ENCODE measurements at places on chromosomes 1 and 21.

DNA sequence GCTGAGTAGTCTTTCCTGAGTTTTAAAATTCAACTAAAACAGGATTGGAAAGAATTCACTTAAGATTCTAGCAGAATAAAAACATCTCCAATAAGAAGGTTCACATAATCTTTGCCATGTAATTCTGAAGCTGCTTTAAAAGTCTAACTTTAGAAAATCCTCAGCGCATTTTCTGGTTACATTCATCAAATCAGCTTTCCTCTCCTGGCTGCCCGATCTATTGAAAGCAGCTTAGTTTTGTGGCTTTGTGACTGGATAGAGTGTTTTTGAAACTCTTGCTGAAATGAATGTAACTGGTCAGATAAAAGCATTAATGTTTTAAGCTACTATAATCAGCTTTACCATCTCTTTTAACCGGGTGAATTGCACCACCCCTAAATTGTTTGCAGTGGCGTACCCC lies 66.8 kb downstream of the DOP1B start:
- H3K27ac ChIP-seq = no peak overlapping the region
- DNase-seq = no peak
- H3K27me3 ChIP-seq = no peaks in the 10 kb centered on the region
- H3K4me3 ChIP-seq = no peak overlapping the region

- H3K4me3 ChIP-seq = no peak overlapping the region
- peak; percentile 14 for DNase-seq
- H3K36me3 ChIP-seq = no peaks in the 10 kb centered on the region
These were observed 4.4 kb downstream of the PSEN2 start for GRCh38 chr1:226874579-226875425.

DNA sequence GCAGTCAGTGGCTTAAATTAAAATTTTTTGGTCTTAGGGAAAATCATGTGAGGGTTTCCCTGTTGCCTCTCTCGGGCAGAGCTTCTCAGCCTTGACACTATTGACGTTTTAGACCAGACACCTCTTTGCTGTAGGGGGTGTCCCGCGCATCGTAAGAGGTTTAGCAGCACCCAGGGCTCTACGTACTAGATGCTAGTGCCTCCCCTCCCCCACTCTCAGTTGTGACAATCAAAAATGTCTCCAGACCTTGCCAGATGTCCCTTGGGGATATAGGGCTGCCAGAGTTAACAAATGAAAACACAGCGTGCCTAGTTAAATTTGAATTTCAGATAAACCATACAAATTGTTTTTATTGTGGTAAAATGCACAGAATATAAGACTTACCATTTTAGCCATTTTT lies 293.3 kb downstream of the DISC1 start:
- H3K27me3 ChIP-seq = no peaks in the 10 kb centered on the region
- H3K36me3 ChIP-seq = no peaks in the 10 kb centered on the region
- H3K27ac ChIP-seq = no peak overlapping the region
- H3K4me3 ChIP-seq = no peak overlapping the region
- H3K4me1 ChIP-seq = no peaks in the 10 kb centered on the region

DNA sequence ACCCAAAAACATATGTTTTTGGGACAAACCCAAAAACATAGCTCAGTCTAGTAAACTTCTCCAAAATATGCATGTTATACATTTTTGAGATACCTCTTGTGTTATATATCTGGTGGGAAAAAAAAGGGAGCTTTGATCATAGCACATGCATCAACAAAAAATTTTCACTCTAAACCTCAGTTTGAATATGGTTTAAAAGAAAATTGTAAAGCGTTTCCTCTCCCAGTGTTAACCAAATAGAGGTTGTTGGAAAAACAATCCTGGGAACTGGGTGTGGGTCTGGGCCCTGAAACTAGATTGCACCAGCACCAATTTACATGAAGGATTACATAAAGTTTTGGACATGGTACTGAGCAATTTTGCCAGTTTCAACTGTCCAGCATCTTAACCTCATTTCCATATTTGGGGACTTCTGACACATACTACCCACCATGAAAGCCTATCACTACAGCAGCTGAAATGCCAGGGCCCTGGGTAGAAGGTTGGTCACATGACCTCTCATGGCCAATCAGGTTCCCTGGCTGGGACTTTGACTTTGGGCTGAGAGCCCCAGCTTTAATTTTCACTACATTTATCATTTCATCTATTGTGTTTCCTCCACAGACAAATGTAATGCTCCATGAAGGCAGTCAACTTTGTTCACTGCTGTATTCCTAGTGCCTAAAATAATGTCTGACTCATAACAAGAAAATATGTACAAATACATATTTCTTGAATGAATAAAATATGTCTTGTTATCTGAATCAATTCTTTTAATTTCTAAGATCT lies 150.7 kb downstream of the SETD4 start:
- H3K27ac ChIP-seq = no peak overlapping the region
- H3K4me3 ChIP-seq = no peak overlapping the region
- H3K27me3 ChIP-seq = no peaks in the 10 kb centered on the region
- H3K36me3 ChIP-seq = peaks cover 9% of the 10 kb centered on the region

DNA sequence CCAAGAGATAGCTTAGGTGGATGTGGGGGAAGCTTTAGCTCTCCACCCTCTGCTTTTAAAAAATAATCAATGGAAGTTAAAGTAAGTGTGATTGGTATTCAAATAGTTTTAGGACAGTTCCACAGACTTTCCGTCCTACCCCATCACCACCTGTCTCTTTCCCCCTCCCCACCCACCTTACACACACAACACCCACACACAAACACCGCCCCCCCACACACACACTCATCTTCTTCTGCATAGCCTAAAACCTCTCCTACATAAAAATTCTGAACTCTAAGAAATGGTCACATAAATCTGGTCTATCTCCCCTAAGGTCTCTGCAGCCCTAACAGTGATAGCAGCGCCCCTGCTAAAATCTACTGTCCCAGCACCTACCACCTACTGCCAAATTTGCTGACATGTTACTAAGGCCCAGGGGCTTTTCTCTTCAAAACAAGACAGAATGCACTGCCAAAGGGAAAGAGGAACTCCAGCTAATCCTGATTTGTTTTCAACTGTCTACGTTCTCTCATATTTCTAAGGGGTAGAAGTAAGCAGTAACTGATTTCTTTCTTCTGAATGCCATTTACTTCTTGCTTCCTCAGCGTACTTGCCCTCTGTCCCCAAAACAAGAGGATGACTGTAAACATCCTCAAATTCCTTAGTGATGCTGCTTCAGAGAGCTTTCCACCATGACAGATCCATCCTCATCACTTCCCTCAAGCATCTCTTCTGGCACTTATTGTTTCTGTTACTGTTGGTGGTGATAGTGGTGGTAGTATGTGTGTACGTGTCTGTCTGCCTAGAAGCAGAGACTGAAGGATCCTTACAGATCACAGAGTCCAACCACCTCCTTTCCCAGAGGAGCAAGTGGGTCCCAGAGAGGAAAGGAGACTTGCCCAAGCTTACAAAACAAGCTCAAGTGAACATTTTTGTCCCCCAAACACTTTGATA lies 56.8 kb downstream of the LUZP1 start:
- H3K27ac ChIP-seq = no peak overlapping the region
- no peaks in the 10 kb centered on the region for H3K27me3 ChIP-seq
- H3K36me3 ChIP-seq = peaks cover 14% of the 10 kb centered on the region
- peaks cover 3% of the 10 kb centered on the region for H3K4me1 ChIP-seq
- no peak overlapping the region for H3K4me3 ChIP-seq
- no peak for DNase-seq

DNA sequence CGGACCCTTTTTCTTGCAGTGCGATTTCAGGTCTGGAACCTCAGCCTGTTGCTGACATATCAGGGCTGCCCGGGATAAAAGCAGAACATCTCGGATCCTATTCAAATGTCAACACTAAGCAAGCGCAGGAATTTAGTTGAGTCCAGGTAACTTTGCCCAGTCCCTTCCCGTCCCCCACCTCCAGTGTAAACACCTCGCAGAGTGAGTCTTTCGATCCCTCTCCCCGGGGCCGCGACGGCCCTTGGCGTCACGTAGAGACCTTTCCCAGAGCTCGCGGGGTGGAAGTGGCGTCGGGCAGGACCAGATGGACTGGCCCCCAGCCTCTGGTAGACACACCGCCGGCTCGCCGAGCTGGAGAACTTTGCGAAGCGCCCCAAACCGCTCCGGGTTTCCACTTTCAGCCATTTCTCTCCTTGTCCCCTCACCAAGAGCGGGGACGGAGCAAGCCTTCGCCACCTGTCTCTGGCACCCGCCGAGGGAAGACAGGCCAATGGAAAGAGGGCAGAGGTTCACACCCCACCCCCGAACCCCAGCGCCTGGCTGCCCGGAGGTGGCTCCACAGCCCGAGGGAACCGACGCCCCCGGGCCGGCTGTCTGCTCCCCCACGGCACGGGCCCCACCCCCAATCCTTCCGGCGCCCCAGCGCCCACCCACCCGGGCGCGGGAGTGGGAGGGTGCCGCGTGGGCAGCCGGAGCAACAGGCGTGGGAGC lies 570 bp downstream of the KCND3 start:
- peaks cover 26% of the 10 kb centered on the region for H3K27me3 ChIP-seq
- no peaks in the 10 kb centered on the region for H3K4me1 ChIP-seq
- peak; percentile 54 for DNase-seq
- H3K27ac ChIP-seq = no peak overlapping the region
- peak overlapping the region; percentile 59 for H3K4me3 ChIP-seq

GRCh38 chr1:1157914-1158710 lies 15.6 kb upstream of the TTLL10 start:
- H3K36me3 ChIP-seq = peaks cover 10% of the 10 kb centered on the region
- peak; percentile 80 for DNase-seq
- no peaks in the 10 kb centered on the region for H3K27me3 ChIP-seq
- H3K4me3 ChIP-seq = peak overlapping the region; percentile 53
- no peaks in the 10 kb centered on the region for H3K4me1 ChIP-seq

- H3K27me3 ChIP-seq = no peaks in the 10 kb centered on the region
- peaks cover 9% of the 10 kb centered on the region for H3K36me3 ChIP-seq
- peak overlapping the region; percentile 71 for H3K4me3 ChIP-seq
- no peak overlapping the region for H3K27ac ChIP-seq
- DNase-seq = no peak
- no peaks in the 10 kb centered on the region for H3K4me1 ChIP-seq
These were observed 978 bp downstream of the PRDM15 start for GRCh38 chr21:41877901-41878830.

GRCh38 chr1:223771814-223772770 lies 59.8 kb downstream of the CAPN2 start:
- no peaks in the 10 kb centered on the region for H3K4me1 ChIP-seq
- peak; percentile 71 for DNase-seq
- H3K27ac ChIP-seq = peak overlapping the region; percentile 58
- H3K4me3 ChIP-seq = no peak overlapping the region

- DNase-seq = peak; percentile 64
- no peak overlapping the region for H3K27ac ChIP-seq
- H3K36me3 ChIP-seq = peaks cover 6% of the 10 kb centered on the region
- H3K4me3 ChIP-seq = peak overlapping the region; percentile 72
These were observed 689 bp upstream of the GPR137B start for GRCh38 chr1:236141447-236142252.

GRCh38 chr1:4851385-4852065 lies 197.1 kb downstream of the AJAP1 start:
- DNase-seq = no peak
- H3K36me3 ChIP-seq = 0 out of 2 replicates have a peak, but pooled peaks cover 4% of the 10 kb centered on the region
- H3K4me3 ChIP-seq = no peak overlapping the region
- no peak overlapping the region for H3K27ac ChIP-seq
- H3K27me3 ChIP-seq = no peaks in the 10 kb centered on the region

DNA sequence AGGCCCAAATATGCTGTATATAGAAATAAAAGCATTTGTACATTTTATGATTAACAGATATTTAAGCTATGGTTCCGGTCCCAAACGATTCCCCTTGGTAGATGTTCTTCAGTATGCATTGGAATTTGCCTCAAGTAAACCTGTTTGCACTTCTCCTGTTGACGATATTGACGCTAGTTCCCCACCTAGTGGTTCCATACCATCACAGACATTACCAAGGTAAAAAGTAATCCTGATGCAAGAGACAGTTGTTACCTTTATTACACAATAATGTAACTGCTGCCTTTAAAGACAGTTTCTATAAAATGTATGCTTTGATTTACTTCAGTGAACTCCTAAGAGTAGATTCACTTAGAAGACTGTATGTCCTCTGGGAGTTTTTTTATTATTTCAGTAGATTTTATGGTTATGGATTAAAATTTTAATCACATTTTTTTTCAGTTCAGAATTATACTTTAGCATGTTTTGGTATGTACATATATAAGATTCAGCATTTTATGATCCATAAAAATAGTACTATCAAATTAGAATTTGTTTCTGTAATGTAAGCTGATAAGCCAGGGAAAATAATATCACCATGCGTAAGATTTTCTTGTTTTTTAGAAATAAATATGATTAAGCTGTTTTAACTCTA lies 96.5 kb downstream of the USP25 start:
- H3K4me1 ChIP-seq = no peaks in the 10 kb centered on the region
- H3K27me3 ChIP-seq = no peaks in the 10 kb centered on the region
- H3K36me3 ChIP-seq = peaks cover 32% of the 10 kb centered on the region

- H3K4me1 ChIP-seq = no peaks in the 10 kb centered on the region
- no peaks in the 10 kb centered on the region for H3K27me3 ChIP-seq
- peaks cover 17% of the 10 kb centered on the region for H3K36me3 ChIP-seq
- H3K27ac ChIP-seq = no peak overlapping the region
These were observed 191.9 kb downstream of the URB2 start for GRCh38 chr1:229817936-229818335.

DNA sequence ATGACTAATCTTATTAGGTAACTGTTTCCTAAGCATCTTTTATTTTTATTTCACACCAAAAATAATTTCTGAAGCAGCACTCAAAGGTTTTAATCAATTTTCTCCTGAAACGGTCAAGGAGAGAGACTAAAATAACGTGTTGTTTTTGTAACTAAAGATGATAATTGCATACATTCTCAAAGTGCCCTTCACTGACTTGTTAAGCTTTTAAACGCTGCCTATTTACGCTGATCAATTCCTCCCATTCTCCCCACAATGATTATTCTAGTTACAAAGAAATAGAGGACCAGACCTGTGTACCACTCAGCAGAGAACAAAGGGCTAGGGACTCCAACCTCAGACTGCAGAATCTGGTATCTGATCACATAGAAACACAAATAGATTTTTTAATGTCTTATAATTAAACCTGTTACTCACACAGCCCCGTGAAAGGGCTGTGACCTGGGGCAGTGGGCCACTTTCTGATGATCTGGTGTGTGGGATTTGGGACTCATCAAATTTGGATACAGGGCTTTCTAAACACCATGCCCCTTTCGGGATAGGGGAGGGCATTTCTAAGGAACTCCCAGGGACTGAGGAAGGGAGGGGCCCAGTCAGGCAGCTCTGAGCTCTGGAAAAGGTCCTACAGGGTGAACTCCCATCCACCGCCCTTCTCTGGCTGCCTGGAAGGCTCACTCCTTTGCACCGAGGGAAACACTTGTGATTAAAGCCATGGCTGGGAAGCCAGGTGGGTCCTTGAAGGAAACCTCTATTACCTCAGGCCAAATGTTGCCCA lies 65.2 kb downstream of the BCAR3 start:
- no peaks in the 10 kb centered on the region for H3K36me3 ChIP-seq
- H3K4me3 ChIP-seq = no peak overlapping the region
- peaks cover 30% of the 10 kb centered on the region for H3K4me1 ChIP-seq
- no peaks in the 10 kb centered on the region for H3K27me3 ChIP-seq

GRCh38 chr1:94731891-94732290 lies 88.3 kb upstream of the SLC44A3 start:
- no peak overlapping the region for H3K27ac ChIP-seq
- no peaks in the 10 kb centered on the region for H3K4me1 ChIP-seq
- no peaks in the 10 kb centered on the region for H3K36me3 ChIP-seq

Measured in H9 (cell line).